Activated naive CD4-positive, alpha-beta T cell treated with Interleukin-2 at 50 U/mL for 16 hours (primary cell): ENCODE measurements at places on chromosomes 13 and 19.
A peak's percentile ranks its signal among the peaks of the same experiment; 100 is the strongest.

DNA sequence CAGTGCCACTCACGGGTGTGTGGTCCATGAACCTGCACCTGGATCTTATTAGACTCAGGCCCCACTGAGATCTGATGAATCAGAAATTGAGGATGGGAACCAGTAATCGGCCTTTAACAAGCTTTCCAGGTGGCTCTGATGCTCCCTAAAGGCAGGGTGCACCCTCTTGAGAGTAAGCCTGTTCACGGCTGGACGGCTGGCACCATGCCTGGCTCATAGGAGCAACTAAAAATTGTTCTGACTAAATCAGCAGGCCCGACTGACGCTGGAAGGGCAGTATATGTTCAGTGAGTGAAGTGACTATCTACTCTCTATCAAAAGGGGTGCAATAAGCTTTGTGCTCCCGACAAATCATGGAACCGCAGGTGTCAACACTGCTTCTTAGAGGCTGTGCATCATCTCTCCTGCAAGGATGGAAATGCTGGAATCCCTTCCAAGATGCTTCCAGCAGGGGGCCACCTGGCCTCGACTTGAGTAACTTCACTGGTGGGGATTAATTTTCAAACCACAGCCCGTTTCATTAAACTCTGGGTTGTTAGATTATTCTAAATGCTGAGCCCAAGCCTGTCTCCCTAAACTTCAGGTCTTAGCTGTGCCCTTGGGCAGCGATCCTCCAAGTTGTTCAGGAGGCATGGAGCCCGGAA lies 28.4 kb downstream of the TMTC4 start:
- no peak for DNase-seq

GRCh38 chr19:34254046-34254697 lies at the start of gene GARRE1:
Gene GARRE1, plus strand, starts transcription at chr19:34254554. Its CDS starts 45,920 bp downstream, at chr19:34300474.
- DNase-seq: peak; percentile 85

DNA sequence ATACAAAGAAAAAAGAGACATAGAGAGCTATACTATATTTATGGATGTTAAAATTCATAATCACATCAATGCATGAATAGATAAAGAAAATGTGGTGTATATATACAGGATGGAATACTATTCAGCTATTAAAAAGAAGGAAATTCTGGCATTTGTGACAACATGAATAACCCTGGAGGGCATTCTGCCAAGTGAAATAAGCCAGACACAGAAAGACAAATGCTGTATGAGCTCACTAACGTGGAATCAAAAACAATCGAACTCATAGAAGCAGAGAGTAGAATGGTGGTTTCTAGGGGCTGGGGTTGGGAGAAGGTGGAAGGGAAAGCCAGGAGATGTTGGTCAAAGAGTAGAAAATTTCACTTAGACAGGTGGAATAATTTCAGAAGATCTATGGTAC lies 24.0 kb downstream of the UTP14C start:
- DNase-seq: no peak

DNA sequence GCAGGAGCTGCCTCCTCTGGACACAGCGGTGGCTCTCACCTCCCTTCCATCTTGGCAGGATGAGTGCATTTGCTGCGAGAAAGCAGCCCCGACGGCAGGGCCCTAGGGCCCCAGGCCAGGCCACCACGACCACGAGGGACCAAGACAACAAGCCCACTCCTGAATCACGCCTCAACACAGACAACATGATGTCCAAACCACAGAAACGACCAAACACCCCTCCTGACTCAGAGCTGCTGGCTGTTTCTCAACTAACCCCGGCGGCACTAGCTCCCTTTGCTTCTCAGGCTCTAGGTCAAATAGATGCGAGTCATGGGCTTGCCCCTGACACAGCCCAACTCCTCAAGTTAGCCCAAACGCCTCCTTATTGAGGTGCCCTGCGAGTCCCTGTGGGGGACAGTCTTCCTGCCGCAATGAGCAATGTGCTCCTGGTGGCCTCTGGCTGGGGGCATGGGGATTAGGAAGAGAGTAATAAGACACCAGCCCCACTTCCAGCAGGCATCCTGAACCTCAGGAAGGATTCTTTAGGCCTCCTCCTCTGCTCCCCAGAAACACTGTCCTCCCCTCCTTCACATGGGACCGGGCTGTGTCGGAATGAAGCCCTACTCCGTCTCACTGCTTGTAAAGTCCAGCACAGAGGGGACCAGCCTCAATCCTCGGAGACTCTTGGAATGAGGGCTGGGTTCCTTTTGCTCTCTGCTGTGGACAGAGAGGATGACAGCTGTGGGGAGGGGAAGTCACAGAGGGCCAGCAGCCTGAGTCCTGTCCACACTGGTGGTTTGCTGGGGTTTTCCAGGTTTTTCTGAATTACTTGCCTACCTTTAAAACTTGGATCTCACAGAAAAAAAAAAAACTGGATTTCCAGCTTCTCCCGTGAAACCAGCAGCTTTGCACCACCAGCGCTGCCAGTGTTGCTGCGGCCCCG lies 6.9 kb upstream of the ATF5 start:
- no peak for DNase-seq

DNA sequence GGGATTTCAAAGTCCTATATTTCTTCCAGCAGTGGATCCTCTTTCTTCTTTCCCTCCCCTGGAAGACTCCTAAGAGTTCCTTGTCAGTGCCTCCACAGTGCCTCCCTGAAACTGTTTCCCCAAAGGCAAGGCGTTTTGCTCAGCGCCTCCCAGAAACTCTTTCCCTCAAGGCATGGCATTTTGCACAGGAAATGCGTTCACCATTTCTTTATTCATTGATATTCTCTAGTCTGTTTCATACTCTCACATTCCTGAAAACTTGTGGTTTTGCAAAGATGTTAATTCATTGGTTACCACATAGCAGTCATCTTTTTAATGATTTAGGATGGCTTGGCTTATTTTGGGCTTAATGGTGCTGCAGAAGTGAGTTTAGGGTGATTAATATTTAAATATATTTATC lies 177.3 kb upstream of the SLC10A2 start:
- DNase-seq: no peak

DNA sequence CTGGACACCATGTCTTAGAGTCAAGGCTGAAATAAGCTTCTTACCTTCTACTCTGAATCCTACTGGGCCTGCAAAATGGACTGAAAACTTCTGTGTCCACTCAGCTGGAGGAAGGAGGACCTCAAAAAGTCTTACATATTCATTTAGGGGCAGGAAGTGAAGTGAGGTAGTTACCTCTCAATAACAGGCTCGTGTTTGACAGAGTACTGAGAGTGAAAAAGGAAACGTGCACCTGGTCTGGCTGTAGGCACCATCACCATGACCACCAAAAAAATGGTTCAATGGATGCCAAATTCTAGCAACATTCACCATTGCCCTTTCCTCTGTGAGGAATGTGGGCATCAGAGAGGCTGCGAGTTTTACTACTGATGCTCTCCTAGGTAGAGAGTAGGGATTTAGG lies 176.2 kb downstream of the RFC3 start:
- DNase-seq: no peak

DNA sequence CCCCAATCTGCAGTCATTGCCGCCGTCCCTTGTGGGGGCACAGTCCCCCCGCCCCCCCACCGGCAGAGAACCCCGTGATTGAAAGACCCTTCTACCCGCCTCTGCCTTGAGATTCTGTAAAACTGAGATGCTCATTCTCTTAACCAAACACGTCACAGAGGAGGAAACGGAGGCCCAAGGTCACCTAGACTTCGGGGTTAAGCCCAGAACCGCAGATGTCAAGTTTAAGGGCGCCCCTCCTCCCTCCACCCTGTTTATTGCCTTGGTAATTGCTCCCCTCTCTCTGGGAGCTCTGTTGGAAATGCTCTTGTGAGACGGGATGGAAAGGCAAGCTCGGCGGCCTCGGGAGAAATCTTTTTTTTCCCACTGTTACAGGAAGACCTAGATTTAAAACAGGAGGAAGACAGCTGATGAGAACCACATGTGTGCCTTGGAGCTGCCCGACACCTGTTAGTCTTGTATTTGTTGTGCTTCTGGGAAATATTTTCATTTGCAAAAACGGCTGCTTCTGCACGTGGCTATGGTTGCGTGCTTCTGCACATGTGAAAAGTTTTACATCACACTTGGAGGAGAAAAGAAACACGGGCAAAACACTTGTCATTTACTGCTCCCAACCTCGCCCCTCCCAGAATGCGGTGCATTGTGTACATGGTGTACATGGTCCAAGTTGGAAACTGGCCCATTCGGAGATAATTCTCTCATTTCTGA lies 1.1 kb upstream of the MED26 start:
- peak; percentile 3 for DNase-seq

GRCh38 chr13:23770428-23770827 lies 118.8 kb downstream of the MIPEP start:
- no peak for DNase-seq

DNA sequence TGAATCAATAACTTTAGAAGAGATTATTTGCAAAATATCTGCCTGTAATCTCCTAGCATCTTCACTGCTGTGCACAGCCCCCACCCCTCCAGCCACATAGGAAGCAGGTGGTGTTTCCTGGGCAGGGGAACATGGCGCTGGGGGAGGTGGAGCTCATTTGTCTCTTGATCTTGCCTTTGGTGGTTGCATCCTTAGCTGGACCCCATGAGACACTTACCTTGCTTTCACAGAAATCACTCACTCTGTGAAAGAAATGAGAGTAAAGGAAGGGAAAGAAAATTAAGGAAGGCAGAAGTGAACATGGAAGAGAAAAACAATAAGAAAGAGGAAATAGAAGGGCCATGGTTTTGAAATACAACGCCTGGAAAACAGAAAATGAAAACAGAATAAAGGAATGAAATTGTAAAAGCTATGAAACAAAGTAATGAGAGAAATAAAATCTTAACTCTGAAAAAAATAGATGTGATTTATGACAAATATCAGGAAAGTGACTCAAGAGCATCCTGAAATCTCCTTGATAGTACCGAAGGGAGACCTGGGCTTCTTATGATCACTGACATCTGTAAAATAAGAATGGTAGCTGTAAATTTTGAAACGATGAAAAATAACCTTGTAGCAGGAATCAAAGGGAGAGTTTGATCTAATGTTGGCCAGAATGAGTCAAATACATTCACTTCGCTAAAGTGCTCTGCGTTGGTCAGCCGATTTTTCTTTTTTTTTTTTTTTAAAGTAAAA lies 17.2 kb upstream of the RNASEH2B start:
- DNase-seq: peak; percentile 31

- peak; percentile 99 for DNase-seq
Observed at GRCh38 chr19:8389891-8390616, at the start of gene RAB11B. Gene RAB11B, plus strand, starts transcription at chr19:8390360. Its CDS starts 57 bp downstream, at chr19:8390417.

- no peak for DNase-seq
Observed at GRCh38 chr13:33487575-33488243, 202.2 kb upstream of the STARD13 start.

DNA sequence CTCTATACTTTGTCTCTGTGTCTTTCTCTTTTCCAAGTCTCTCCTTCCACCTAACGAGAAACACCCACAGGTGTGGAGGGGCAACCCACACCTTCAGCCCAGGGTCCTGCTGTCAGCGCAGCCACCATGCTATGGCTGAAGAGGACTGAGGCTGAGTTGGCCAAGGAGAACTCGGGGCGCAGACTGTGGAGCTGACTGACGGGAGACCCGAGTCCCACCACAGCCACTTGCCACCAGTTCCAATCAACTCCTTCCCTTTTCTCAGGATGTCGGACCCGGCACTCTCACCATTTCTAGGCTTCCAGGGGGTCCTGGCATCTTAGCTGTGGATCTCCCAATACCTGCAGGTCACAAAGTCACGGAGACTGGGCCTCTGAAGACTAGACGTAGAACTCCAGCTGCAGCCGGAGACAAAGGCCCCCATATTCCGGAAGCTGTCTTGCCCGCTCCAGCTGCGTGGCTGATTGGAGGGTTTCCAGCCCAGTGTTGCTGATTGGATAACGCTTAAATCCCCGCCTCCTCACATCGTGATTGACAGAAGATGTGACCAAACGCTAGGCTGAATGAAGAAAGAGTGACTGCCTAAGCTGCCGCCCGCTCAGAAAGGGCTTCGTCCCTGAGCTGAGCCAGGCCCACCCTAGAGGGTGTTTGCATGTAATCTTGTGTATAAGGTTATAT lies 63.6 kb downstream of the ZNF429 start:
- DNase-seq: peak; percentile 69

DNA sequence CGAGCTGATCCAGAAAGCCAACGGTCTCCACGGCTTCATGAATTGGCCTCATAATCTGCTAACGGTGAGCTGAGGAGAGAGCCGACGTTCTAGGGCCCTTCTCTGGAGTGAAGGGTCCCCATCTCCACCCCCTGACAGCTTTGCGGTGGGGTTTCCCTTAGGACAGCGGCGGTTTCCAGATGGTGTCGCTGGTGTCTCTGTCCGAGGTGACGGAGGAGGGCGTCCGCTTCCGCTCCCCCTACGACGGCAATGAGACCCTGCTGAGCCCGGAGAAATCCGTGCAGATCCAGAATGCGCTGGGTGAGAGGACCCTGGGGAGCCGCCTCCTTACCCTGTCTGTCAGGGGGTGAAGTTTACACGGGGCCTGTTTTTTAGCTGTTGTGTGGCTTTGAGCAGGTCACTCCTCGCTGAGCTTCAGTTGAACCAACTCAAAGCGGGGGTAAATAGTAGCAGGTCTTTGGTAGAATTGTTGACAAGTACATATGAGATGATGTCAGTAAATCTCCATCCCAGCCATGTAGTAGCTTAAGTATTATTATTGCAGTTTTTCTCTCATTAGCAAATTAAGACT lies 801 bp downstream of the QTRT1 start:
- DNase-seq: peak; percentile 12

DNA sequence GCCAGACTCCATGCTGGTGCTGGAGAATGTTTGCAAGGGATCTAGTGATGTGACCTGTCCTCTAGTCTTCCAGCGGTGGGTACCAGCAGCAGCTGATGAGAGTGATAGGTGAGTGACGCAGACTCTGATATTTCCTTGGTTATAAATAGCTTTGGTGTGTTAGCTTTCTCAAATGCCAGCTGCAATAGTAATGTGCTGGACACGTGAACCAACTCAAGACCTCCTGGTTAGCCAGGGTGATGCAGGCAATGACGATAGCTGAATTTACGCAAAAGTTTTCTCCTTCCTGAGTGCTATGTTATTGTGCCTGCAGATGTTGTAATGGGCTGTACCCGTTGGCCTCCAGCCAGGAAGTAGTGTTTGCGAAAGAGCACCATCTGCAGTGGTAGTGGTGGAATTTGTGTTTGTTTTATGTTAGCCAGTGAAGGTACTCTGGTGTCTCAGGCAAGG lies 129.5 kb downstream of the CYSLTR2 start:
- no peak for DNase-seq

DNA sequence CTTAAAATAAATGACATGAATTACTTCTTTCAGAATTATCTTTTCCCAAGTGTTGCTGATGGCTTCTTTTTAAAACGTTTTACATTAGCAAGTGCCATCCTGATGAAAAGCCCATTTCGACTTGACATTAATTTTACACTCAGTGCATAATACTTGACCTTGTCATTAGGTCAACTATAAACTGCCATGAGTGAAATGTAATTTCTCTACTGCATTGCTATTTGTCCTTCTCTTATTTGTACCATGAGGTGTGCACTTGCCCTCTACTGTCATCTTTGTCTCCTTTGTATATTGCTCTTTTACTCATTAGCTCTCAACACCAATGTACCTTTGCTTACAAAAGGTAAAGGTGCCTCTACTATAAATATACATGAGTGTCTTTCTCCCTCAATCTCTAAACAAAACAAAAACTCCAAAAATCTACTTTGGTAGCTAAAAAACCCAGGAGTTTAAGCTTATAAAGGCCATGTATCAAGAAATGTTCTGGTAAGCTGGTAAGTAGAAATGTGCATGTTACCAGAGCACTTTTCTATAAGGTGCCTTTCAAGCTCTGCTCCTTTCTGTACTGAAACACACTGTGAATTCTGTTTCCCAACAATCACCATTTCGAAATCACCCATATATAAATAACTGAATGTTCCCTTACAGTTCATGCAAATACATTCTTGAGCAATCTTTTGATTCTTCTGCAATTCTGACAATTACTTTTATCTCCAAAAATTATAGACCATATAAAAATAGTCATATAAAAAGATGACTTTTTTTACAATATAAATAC lies 351.4 kb downstream of the SLITRK5 start:
- no peak for DNase-seq
